Peyer's patch (tissue), 4 donors: ENCODE measurements at places on chromosomes 5 and 9. TPM values are rescaled to one million over a fixed set of nuclear protein-coding genes. Genes with fewer than 3 reads are reported as not detected.

- no peak overlapping the region for H3K27ac ChIP-seq
- no peaks in the 10 kb centered on the region for H3K4me1 ChIP-seq
- no peaks in the 10 kb centered on the region for H3K27me3 ChIP-seq
- DNase-seq: no peak
- H3K4me3 ChIP-seq: no peak overlapping the region
Observed at GRCh38 chr5:67338421-67338820, 141.8 kb upstream of the CD180 start.

DNA sequence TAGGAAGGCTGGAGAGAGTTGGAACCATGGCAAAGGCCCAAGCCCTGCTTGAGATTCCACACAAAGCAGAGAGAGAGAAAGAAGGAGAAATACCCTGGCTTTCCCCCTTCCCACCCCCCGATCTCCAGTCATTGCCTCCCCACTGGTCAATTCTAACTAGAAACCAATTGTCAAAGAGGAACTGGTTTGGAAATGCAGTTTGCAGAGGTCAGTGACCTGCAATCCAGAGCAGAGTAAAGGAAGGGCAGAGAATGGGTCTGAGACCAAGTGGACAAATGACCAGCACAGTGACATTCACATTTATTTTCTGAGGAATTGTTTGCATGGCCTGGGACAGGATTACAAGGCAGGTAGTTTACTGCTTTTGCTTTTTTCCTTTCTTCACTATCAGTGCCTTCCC, 37.5 kb upstream of the ZFYVE16 start:
- DNase-seq: no peak
- H3K27ac ChIP-seq: no peak overlapping the region
- no peaks in the 10 kb centered on the region for H3K4me1 ChIP-seq

DNA sequence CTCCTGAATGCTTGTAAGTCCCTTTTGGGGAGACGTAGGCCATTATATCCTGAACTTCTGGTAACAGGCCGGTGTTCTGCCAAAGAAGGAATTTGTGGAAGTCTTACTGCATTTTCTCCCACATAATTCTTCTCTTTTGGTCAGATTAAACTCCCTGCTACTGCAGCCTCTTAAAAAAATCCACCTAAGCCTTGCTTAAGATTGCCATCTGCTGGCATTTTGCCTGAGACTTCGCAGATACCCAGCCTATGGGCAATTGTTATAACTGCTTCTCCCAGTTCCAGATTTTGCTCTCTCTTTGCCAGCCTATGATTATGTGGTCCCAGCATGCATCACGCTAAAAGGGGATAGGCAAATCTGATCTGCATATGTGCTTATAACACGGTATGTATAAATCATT, 391.6 kb upstream of the CHD1 start:
- no peaks in the 10 kb centered on the region for H3K4me1 ChIP-seq
- no peak overlapping the region for H3K27ac ChIP-seq
- no peak for DNase-seq
- no peaks in the 10 kb centered on the region for H3K36me3 ChIP-seq

- peak; percentile 50 for DNase-seq
- no peak overlapping the region for H3K27ac ChIP-seq
- H3K4me3 ChIP-seq: no peak overlapping the region
- H3K36me3 ChIP-seq: no peaks in the 10 kb centered on the region
- H3K4me1 ChIP-seq: no peaks in the 10 kb centered on the region
- H3K27me3 ChIP-seq: no peaks in the 10 kb centered on the region
Observed at GRCh38 chr9:4092793-4093709, 206.8 kb downstream of the GLIS3 start.

DNA sequence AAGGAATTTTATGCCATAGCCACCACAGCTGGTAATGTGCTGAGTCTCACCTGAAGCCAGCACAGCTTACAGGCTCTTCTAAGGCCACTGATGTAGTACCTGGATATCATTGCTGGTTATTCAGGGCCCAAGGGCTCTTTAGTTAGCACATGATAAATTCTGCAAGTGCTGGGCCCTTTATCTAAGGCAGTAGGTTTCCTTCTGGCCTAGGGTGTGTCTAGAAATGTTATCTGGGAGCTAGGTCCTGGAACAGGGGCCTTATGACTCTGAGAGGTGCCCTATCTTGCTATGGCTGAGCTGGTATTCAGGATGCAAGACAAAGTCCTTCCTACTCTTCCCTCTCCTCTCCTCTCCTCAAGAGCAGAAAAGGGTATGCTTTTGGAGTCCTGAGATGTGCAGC, 1424.5 kb upstream of the NUDT12 start:
- no peak overlapping the region for H3K4me3 ChIP-seq
- no peaks in the 10 kb centered on the region for H3K27me3 ChIP-seq
- H3K36me3 ChIP-seq: no peaks in the 10 kb centered on the region
- no peaks in the 10 kb centered on the region for H3K4me1 ChIP-seq
- no peak overlapping the region for H3K27ac ChIP-seq

DNA sequence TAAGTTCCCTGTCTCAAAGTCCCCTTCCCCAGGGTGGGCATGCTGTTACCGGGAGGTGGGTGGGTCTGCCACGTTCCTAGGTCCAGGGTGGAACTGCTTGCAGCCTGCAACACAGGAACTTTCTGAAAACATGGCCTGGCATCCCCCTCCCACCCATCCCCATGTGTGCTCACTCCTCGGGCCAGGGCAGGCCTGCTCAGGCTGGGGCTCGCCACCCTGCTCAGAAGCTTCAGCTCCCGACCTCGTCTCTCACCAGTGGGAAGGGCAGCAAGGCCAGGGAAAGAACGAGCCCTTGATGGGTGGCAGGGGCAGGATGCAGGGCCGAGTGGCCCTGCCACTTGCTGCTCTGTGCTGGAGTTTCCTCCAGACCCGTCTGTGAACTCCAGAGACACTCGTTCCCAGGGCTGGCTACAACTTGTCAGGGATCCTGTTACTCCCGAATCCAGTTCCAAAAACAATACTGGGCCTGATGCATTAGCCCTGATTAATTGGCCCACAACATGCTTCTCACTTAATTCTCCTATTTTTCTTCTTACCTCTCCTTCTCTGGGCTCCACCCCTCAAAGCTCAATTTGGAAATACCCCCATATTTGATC, 197.3 kb downstream of the SLIT3 start:
- no peak overlapping the region for H3K27ac ChIP-seq
- H3K4me1 ChIP-seq: no peaks in the 10 kb centered on the region
- H3K36me3 ChIP-seq: no peaks in the 10 kb centered on the region
- DNase-seq: no peak
- no peak overlapping the region for H3K4me3 ChIP-seq

DNA sequence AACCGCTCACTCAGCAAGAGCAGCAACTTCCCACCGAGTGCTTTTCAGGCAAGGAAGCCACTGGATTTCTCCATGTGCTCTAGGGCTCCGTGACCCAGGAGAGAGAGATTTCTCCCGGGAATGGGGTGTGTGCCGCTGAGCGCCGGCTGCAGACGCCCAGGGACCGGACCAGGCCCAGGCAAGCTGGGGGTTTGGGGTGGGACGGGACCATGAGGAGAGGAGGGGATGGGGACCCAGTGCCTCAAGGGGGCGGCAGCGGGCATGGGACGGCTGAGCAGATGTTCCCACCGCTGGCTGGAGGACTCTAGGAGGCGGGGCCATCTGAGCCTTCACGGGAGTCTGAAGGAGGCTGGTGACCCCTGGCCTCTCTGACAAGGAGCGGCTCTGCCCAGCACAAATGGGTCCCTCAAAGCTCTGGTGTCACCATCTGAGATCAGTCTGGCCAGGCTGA, 8.5 kb downstream of the LCN9 start:
- no peak overlapping the region for H3K4me3 ChIP-seq
- no peaks in the 10 kb centered on the region for H3K27me3 ChIP-seq
- H3K4me1 ChIP-seq: no peaks in the 10 kb centered on the region
- H3K36me3 ChIP-seq: no peaks in the 10 kb centered on the region

- no peaks in the 10 kb centered on the region for H3K27me3 ChIP-seq
- H3K4me3 ChIP-seq: no peak overlapping the region
- DNase-seq: no peak
- H3K4me1 ChIP-seq: no peaks in the 10 kb centered on the region
- no peaks in the 10 kb centered on the region for H3K36me3 ChIP-seq
Observed at GRCh38 chr9:110081395-110081794, 126.6 kb downstream of the C9orf152 start.

GRCh38 chr5:135136546-135136945, 102.5 kb upstream of the PITX1 start:
- no peaks in the 10 kb centered on the region for H3K27me3 ChIP-seq
- no peak overlapping the region for H3K4me3 ChIP-seq
- H3K36me3 ChIP-seq: no peaks in the 10 kb centered on the region
- no peak overlapping the region for H3K27ac ChIP-seq
- peaks cover 37% of the 10 kb centered on the region for H3K4me1 ChIP-seq

GRCh38 chr9:26946753-26947727, at the start of gene PLAA:
Gene PLAA, minus strand, starts transcription at chr9:26947242. Its CDS starts 197 bp downstream, at chr9:26947045.
- no peaks in the 10 kb centered on the region for H3K27me3 ChIP-seq
- peak; percentile 87 for DNase-seq
- H3K4me3 ChIP-seq: peak within 1 kb of the TSS; percentile 97
- H3K4me1 ChIP-seq: no peaks in the 10 kb centered on the region

- no peak for DNase-seq
- no peak within 1 kb of the TSS for H3K4me3 ChIP-seq
- no peak within 1 kb of the TSS for H3K27ac ChIP-seq
- H3K4me1 ChIP-seq: peaks cover 17% of the 10 kb centered on the region
- H3K27me3 ChIP-seq: no peaks in the 10 kb centered on the region
- H3K36me3 ChIP-seq: no peaks in the 10 kb centered on the region
Observed at GRCh38 chr9:92404042-92404836, at the start of gene OGN. Gene OGN, minus strand, starts transcription at chr9:92404578. Its CDS starts 1,171 bp downstream, at chr9:92403407.

GRCh38 chr5:120901199-120901598, 437.1 kb downstream of the PRR16 start:
- H3K27ac ChIP-seq: no peak overlapping the region
- no peaks in the 10 kb centered on the region for H3K4me1 ChIP-seq
- no peak for DNase-seq
- H3K4me3 ChIP-seq: no peak overlapping the region
- no peaks in the 10 kb centered on the region for H3K36me3 ChIP-seq

DNA sequence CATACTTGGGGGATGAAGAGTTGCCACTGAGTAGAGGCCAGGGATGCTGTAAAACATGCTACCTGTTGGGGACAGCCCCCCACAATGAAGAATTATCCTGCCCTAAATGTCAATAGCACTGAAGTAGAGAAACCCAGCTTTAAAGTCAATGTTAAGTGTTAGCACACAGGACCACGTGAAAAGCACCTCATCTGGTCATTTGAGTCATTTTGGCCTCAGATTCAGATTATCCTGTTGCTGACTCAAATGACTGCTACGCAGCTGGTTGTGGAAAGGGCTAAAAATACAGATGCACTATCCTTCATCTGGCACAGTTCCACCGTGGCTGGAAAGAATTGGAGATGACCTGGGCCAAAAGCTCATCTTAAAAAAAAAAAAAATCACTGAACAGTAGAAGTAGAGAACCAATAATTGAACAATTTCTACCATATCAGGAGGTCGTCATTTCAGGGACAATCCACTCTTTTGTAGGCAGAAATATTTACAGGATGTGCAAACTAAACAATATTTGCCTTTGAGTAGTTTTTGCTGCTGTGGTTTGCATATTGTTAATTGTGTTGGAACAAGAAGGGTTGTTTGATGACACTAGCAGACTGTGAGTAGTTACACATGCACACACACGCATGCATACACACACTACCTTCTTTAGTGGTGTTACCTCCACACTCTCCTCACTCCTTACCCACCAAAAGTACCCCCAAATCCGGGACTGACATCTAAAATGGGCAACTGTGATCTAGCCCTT, 195.3 kb upstream of the KLF9 start:
- no peaks in the 10 kb centered on the region for H3K4me1 ChIP-seq
- no peaks in the 10 kb centered on the region for H3K36me3 ChIP-seq
- H3K27me3 ChIP-seq: no peaks in the 10 kb centered on the region
- H3K27ac ChIP-seq: no peak overlapping the region

GRCh38 chr9:105405514-105406131, 42.2 kb upstream of the FSD1L start:
- no peak overlapping the region for H3K4me3 ChIP-seq
- H3K36me3 ChIP-seq: no peaks in the 10 kb centered on the region
- H3K27ac ChIP-seq: no peak overlapping the region
- no peak for DNase-seq
- no peaks in the 10 kb centered on the region for H3K4me1 ChIP-seq

- no peak overlapping the region for H3K4me3 ChIP-seq
- no peak overlapping the region for H3K27ac ChIP-seq
- no peaks in the 10 kb centered on the region for H3K27me3 ChIP-seq
Observed at GRCh38 chr9:3455717-3456116, 70.1 kb downstream of the RFX3 start.

GRCh38 chr5:133708331-133708850, 96.0 kb upstream of the FSTL4 start:
- no peak overlapping the region for H3K27ac ChIP-seq
- no peaks in the 10 kb centered on the region for H3K4me1 ChIP-seq
- H3K27me3 ChIP-seq: no peaks in the 10 kb centered on the region
- no peak for DNase-seq

DNA sequence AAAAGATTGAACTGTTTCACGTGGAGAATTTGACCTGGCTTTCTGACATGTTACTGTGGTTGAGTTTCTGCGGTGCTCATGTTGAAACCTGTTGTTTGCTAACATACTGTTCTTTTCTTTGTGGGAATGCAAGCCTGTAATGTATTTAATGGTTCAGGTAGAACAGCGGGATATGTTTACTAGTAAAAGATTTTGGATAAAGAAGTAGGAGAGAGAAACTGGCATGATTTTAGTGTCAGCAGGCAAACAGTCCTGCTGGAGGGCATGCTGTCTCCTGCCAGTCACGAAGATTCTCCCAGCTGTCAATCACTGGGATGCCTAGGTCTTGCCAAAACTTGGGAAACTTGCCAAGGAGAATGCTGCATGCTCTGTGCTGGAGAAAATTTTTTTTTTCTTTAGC, 263.5 kb downstream of the TAF11L14 start:
- H3K36me3 ChIP-seq: no peaks in the 10 kb centered on the region
- DNase-seq: no peak
- no peak overlapping the region for H3K27ac ChIP-seq
- no peaks in the 10 kb centered on the region for H3K27me3 ChIP-seq
- no peaks in the 10 kb centered on the region for H3K4me1 ChIP-seq

DNA sequence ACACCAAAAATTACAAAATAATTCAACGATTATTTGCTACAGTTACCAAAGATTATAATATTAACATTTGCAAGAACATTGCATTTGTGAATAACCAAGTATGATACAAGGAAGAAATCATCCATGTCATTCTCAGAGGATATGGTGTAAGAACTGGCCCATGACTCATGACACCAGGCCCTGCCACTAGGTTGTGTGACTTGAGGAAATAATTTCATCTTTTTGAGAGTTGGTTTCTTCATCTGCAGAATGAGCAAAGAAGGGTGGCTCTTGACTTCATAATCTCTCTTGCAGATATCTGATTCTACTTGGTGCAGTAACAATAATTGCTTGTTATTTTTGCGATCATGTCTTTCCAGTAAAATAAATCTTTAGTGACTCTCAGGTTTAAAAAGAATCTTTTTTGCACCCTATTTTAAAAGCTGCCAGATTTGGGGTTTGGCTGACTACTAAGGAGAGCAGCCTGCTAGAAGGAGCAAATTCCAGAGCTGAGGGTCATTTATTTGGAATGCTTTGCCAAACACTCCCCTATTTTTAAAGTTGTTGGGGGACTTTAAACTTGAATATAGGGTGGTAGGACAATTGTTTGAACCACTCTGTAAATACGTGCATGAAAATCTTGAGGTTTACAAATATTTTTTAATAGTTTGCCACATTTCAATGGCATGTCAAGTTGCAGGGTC, 23.5 kb downstream of the ITGA1 start:
- H3K4me3 ChIP-seq: no peak overlapping the region
- H3K27me3 ChIP-seq: no peaks in the 10 kb centered on the region
- no peaks in the 10 kb centered on the region for H3K36me3 ChIP-seq
- H3K4me1 ChIP-seq: no peaks in the 10 kb centered on the region

Gene SLC6A3
- total RNA-seq: 0.70 TPM

Gene MOB3B
- 40.3 TPM for total RNA-seq

Gene POU5F2
- total RNA-seq: 5.0 TPM

Gene NUTM2G
- total RNA-seq: not detected

Gene GABRP
- total RNA-seq: 1.2 TPM

Gene CD180
- 0.57 TPM for total RNA-seq

Gene ADAMTS2
- 90.0 TPM for total RNA-seq

Gene RASGRF2
- 10.7 TPM for total RNA-seq

Gene LCN15
- total RNA-seq: not detected

Gene CRHBP
- 3.9 TPM for total RNA-seq
